ENCODE measurements at places on chromosomes 11 and 22.

GRCh38 chr11:58562375-58562800 is 13.3 kb downstream of the LPXN start:
- no peak for DNase-seq

DNA sequence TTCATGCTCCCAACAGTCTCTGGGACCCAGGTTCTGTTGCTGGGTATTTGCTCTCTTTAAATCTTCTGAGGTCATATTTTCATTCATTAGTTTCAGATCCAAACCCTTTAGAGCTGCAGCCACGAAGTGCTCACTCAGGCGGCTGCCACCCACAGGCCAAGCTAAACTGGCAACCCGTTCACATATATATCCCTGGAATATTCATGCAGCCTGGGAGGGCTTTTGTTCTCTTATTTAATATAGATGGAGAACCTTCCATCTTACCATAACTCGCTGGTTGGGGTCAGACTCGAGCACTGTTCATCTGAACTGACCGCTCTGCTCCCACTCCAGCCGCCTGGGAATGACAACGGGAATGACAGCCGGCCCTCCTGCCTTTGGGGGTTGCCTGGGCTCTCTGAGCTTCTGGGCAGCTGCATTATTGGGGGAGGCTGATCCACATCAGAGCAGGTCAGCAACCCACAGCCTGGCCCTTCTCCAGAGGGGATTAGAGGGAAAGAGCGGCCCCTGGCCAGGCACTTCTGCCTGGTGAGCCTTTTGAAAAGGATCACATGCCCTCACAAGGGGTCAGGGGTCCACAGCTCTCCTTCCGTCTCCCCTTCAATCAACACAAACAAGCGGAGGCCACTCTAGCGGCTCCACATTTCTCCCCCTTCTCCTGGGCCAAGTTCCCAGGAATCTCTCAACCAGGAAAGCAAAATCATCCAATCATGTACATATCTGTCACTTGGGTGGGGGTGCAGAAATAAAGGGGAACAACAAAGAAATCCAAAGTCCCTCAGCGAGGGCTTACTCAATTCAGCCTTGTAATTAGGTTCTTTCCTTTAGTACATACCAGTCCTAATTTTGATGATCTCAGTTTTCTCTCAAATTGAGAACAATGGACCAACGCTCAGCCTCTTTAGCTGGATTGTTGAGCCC is 11.8 kb downstream of the TMEM184B start:
- DNase-seq = no peak

- no peak for DNase-seq
Observed at GRCh38 chr11:1793081-1793480, 29.4 kb upstream of the CTSD start.

DNA sequence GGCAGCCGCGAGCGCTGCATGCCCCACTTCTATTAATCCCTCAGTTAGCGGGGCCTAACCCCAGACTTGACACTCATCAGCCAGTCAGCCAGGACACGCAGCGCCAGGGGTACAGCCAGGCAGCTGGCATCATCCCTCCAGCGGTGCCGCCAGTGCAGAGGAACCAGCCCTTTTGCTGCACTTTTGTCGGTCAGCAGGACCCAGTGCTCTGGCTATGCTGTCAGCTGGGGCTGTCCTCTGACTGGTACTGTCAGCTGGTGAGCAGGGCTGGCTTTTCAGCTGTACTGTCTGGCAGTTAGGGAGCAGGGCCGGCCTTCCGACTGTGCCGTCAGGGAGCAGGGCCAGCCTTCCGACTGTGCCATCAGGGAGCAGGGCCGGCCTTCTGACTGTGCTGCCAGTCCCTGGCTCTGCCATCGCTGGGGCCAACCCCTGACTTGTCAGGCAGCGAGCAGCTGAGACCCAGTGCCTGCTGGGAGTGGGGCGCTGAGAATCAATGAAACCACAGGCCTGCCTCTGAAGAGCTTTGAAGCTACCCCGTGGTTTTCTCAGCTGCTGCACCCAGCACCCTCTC is 115.4 kb downstream of the KIAA1671 start:
- no peak for DNase-seq

DNA sequence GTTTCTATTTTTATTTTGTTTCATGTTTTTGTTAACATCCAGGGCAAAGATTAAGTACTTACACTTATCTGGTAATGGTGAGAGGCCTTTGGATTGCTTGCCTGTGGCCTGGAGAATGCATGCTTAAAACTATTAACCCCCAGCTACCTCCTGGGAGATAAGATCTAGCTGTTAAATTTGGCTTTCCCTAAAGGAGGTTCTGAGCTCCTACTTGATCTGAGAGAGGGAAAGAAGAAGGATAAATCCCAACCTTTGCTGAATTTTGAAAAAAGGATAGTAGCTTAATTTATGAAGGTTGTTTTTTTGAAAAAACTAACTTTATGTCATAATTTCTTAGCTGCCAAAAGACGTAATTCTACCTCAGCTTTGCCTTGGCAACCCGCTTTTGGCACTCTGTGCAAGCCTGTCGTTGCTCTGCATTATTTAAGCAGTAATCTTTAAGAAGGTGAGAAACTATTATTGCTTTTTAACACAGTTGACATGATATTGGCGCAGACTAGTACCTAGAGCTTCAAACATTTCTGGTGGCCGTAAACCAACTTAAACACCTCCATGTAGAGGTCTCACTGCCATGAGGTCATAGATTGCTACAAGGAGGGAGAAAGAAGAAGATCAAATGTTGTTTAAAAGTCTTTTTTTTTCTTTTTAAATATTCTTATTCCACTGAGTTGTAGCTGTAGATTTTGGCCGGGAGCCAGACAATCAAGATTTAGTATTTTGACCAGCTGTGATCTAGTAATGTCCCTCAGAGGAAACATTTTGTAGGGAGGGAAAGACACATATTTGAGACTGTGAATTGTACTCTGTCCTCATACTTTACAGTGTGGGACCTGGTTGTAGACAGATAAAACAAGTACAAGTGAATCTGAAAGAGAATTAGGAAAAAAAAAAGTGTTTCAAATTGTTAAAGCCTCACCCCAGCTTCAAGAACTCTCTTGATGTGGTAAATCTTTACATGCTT is 74.4 kb downstream of the WNT11 start:
- DNase-seq = no peak

GRCh38 chr11:9823439-9823838 is 159.6 kb downstream of the SWAP70 start:
- DNase-seq = no peak

GRCh38 chr22:29914165-29914564 is 31.2 kb downstream of the MTMR3 start:
- no peak for DNase-seq

DNA sequence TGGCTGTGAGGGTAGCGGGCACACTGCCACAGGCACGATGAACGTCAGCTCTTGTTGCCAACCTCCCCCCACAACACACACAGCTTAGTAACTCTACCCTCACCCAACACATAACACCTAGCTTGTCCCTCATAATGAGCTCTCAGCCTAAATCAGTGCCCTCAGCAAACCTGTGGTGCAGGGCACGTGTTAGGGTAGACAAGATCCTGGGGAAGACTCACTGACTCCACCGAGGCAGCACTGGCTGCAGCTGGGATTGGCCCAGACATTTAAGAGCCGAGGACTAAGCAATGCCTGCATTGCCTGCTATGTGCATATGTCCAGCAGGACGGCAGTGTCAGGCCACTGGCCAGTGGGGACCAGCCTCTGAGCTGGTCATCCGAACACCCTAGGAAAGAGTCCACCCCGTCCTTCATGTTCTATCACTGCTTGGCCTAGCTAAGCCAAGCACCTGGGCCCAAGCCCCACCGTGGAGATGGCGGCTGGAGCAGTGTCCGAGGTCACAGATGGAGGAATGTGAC is 32.9 kb upstream of the TRIM29 start:
- DNase-seq = no peak

DNA sequence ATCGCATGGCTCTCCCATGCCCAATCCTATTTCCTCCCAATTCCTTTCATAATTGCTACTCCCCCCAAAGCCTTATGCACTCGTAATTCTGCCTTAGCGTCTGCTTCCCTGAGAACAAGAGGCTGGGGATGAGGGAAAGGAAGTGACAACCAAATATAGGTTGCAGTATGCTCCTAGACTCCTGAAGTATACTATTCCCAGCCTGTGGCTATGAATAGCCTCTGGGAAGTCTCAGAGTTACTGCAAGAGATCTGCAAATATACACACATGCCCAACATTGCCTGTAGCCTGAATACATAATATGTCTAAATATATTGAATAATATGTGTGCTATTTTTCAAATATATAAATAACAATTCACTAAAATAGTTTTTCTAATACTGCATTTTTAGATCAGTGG is 96.1 kb upstream of the CD44 start:
- DNase-seq = no peak

- DNase-seq = no peak
Observed at GRCh38 chr11:60235321-60235720, 7.6 kb downstream of the MS4A4E start.

DNA sequence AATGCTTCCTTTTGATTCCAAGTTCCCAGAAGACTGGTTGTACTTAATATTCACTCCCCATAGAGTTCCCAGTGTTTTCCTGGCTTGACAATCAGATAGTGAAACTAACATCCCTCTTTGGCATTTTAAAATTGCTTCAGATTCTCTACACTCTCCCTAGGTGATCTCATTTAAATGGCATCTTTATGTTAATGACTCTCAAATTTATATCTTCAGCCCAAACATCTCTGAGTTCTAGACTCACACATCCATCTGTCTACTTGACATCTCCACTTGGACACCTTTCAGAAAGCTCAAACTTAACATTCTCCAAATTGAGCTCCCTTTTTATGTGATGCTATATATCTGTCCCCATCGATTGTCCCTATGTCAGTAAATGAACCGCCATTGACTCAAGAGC is 232.0 kb downstream of the NTM start:
- no peak for DNase-seq

DNA sequence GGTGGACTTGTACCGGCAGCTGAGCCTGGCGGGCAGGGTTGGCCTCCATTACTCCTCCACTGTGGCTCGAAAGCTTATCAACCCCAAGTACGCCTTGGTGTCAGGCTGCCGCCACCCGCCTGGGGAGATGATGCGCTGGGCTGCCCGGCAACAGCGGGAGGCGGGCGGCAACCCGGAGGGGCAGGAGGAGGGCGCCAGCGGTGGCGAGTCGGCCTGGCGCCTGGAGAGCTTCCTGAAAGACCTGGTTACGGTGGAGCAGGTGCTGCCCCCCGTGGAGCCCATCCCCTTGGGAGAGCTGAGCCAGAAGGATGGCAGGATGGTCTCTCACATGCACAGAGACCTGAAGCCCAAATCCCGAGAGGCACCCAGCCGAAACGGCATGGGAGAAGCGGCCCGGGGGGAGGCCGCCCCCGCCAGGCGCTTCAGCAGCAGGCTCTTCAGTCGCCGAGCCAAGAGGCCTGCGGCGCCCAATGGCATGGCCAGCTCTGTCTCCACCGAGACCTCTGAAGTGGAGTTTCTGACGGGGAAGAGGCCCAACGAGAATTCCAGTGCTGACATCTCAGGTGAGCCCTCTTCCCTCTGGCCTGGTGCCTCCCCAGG is 26.7 kb downstream of the FAM83F start:
- no peak for DNase-seq

DNA sequence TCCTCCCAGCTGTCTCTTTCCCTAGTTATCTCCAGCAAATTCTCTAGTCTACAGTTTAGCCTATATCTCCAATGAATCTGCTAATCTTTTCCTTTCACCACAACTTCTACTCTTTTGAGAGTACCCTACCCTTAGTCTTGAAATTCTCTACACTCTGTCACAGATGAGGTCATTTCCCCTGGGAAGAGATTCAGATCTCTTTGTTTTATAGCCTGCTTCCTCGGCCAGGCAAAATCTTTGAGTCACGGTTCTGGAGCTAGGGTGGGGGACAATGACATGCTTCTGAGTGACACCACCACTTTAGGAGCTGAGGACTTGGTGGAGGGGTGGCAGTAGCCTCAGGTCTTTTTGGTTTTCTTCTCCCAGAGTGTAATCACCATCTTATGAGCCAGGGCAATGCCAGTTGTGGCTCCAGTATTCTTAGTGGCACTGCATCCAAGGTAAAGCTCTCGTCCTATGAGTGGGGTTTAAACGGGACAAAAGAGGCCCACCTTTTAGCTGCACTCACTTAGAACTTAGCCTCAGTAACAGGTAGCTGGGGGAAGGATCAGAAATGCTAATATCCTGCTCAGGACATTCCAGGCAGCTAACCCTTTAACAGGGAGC is 98.5 kb upstream of the RRM1 start:
- DNase-seq = no peak

- no peak for DNase-seq
Observed at GRCh38 chr11:64534950-64535349, 56.1 kb upstream of the SLC22A12 start.

DNA sequence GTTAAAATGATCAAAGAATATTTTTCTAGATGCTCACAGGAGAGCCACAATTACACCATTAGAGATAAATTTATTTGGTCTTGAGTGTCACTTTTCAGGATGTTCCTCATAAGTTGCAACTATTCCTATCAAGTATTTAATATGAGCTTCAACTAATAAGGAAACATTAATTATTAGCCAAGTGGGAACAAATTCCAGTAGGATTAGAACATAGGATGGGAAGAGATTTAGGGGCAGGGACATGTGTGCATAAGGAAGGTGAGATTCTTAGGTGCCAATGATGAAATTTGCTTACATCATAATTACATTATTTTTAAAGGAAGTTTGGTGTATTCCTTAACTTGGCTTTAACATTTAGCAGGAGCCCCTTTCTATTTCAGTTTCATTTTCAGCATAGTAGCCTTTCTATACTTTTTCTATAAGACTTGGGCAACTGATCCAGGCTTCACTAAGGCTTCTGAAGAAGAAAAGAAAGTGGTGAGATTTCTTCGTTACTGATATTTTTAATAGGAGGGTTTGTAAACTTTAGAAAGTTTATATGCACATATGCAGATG is 38.8 kb downstream of the CSRP3 start:
- no peak for DNase-seq

GRCh38 chr22:24005201-24005600 is at the start of gene GSTT4:
Gene GSTT4 (minus strand): TSS chr22:24005453. CDS start chr22:24005356, 97 bp downstream.
- DNase-seq = no peak

DNA sequence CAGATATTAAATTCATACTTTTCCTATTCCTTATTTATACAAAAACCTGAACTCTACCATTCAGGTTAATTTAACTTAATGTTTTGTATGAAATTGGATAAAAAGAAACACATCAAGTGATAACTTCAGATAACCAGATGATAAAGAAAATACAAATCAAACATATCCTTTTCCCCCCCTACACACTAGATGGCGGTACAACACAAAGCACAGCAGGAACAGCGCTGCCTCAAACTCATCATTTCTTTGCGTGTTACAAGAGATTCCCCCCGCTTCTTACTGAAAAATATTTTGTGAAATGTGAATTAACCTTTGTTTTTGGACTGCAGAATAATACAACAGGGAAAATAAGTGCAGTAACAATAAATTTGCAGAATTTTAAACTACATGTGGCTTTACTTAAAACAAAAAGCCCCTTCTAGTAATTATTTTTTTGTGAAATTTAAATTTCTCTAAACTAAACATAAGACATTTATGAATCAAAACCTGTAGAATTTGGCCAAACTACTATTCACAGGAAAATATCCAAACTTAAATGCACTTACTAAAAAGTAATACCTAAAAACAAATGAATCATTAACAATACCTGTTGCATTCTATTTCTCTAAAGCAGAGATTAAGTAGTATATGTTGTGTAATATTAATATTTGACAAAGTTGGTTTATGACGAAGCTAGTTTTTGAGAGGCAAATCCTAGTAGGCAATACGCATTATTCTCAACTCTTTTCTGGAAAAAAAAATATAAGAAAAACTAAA is 74.4 kb downstream of the ARHGAP32 start:
- DNase-seq = peak; percentile 27

GRCh38 chr11:36300650-36301049 is 4.6 kb downstream of the PRR5L start:
- DNase-seq = no peak
